ENCODE measurements at places on chromosomes 1 and 21.
A peak's percentile ranks its signal among the peaks of the same experiment; 100 is the strongest.

GRCh38 chr1:116832932-116833578 lies 76.7 kb upstream of the PTGFRN start:
- no peak for DNase-seq

DNA sequence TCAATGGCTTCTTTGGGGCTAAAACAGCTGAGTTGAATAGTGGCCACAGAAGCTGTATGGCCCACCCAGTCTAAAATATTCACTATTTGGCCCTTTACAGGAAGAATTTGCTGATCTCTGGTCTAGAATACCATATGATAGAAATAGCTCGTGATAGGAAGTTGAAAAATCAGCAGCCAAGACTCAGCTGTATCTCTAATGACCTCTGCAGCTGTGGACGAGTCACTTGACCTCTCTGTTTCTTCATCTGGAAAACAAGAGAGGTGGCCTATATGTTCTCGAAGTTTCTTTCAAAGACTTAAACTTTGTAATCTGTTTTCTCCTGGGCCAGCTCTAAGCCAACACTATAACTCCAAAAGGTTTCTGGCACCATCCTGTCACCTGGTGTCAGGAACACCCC lies 129.2 kb downstream of the ZBTB18 start:
- no peak for DNase-seq

- no peak for DNase-seq
Observed at GRCh38 chr21:29155118-29155932, 24.9 kb downstream of the MAP3K7CL start.

DNA sequence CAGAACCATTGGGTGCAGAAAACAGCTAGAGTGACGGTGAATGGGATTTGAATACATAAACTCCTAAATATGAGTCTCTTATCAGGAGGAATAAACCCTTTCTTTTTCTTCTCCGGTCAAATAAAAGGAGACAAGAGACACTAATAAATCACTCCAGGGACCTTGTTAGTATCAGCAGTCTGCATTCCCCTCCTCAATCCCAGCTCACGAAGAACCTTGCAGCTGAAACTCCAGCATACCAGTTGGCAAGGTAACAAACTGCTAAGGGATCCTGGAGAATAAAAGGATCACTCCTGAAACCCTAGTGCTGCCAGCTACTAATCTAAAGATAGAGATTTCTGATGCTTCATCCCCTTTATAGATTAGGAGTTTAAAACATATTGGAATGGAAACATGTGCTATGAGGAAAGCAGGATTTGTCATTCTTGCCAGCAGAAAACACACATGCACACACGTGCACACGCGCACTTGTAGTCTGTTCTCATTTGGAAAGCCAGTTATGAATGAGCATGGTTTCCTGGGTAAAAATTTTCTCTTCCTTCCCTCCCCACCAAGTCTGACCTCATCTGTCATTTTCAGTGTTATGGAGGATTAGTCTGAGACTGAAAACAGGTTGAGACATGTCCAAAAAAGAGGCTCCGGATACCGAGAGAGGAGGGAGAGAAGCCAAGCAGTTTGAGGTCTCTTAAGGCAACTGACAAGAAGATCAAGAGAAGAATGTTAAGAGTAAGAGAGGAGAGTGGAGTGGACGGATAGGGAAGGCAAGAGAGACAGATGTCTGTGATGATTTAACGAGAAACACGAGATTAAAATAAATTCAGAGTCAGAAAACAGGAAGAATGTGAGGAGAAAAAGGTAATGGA lies 10.9 kb downstream of the IER5 start:
- no peak for DNase-seq

DNA sequence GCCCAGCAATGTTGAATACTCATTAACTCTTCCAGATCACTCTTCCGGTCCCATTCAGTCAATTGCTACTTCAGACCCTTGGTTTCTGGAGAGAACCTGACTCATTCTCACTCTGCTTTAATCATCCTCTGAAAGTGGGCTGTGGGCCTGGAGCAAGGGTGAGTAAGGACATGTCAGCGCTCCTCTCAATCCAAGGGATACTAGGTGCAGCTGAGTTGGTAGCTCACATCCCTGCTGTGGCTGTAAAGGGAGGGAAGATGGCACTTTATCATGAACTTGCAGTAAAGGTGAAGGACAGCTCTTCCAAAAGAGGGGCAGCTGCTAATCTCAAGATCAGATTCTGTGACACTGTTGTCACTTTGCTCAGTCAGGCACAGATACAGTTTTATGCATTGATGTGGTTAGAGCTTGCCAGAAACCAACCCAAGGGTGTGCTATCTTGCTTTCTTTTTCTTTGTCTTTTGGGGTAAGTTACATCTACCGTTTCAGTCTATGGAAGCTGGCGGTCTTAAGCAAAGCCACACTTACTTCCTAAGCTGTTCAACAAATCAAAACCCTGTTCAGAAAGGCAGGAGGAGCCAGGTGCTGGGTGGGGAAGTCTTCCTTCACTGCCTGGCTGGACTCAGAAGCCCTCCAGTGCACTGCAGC lies 26.5 kb upstream of the NTPCR start:
- peak; percentile 41 for DNase-seq

DNA sequence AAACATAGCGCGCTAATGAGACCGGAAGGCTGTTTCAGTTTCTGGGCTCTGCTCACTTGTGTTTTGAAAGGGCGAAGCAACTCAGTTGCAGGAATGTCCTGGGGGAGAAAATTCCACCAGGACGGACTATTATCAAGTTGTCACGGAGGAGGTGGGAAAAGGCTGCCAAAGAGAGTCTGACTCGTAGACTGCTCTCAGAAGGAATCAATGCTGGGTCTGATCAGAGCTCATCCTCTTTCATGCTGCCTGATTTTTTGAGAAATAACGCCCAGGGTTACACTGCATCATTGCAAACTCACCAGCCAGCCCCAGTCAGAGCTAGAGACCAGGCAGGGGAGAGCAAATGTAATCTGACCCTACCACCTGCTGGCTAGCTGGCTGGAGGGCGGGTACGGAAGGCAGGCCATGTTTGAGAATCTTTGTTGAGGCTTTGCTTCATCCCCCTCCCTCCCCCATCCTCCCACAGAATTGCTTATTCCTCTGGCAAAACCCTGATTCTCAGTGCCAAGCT lies 36.4 kb upstream of the BCL9 start:
- DNase-seq, result no peak

GRCh38 chr1:206952171-206952570 lies 5.9 kb upstream of the PIGR start:
- DNase-seq, result no peak

DNA sequence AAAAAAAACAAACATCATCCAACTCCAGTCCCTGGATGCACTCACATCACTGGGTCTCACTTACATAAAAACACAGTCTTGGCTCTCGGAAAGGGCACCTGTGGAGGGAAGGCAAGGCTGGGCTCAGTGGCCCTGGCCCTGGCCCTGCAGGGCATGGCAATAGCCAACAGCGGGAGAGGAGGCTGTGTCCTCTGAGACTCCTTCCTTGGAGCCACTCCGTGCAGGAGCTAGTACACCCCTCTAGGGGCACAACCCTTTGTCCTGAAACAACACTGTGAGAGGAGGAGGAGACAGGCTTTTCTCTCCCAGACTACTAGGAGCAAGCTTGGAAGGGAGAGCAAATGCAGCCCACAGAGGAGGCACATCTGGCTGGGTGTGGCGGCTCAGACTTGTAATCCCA lies 28.0 kb downstream of the URB1 start:
- no peak for DNase-seq

DNA sequence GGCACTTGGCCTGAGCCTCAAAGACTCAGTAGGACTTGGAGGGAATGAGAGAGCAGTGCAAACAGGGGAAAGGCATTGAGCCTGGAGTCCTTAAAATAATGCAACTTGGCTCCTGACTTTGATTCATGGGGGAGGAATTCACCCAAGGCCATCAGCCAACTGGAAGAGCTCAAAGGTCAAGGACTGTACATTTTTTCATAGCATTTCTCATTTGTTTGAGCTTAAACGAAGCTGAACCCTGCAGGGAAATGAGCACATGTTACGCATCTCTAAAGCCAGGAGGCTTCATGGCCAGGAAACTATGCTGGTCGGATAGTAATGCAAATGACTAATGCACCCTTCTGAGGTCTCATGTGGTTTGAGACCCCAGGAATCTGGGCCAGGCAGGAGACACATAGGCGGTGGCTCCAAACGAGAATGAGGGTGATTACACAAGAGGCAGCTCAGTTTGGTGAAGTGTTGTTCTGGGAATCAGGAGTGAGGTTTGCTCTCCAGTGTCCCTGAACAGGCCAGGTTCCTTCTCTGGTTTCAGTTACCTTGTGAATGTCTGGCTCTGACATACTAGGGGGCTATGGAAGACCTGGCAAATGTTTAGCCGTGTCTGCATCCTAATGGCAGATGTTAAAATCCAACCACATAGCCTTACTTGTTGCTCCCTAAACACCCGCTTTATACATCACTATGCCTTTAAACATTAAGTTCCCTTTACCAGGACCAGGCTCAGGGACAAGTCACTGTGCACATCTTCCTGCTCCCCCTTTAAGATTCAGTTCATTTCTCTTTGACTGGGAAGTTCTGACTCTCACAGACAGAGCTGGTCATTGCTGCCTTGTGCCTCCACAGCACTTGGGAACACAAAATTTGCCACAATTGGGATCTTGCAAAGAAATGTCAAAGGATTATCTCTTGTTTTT lies 503.9 kb upstream of the USP24 start:
- DNase-seq, result no peak

GRCh38 chr1:242239398-242239797 lies 240.5 kb upstream of the MAP1LC3C start:
- no peak for DNase-seq

DNA sequence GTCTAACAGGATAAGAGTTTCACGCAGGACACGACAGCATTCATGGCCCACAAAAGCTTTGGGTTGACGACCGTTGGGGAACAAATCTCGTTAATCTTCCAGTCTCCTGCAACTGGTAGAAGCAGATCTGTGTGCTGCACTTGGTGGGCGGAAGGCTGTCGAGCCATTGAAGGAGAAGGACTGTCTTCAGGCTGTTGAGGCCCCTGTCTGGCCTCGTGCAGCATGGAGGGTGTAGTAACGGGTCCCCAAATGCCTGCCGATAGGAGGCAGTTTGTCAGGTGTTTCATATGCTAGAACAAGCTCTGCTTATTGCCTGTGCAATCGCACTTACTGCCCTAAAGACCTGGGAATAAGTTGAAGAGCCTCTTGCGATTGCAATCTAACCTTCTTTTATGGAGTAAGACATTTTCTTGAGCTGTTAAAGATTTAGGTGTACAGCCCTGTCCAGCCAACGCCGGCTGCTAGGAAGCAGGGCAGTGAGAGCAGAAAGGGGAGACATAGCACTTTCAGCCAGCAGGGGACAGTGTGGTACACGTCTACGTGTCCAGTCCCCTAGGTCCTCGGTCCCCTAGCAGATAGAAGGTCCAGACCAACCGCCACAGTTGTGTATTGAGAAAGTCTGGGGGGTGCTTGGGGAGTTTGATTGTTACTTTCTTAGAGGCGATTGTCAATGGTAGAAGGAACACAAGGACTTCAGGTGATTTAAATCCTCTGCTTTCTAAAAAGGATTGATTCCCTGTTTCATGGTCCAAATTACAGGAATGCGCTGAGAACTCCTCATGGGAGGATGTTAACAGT lies 102.3 kb upstream of the TMPRSS2 start:
- DNase-seq, result no peak

GRCh38 chr1:221620437-221621384 lies 121.2 kb downstream of the DUSP10 start:
- no peak for DNase-seq

GRCh38 chr1:107529511-107530149 lies 388.8 kb downstream of the NTNG1 start:
- no peak for DNase-seq

DNA sequence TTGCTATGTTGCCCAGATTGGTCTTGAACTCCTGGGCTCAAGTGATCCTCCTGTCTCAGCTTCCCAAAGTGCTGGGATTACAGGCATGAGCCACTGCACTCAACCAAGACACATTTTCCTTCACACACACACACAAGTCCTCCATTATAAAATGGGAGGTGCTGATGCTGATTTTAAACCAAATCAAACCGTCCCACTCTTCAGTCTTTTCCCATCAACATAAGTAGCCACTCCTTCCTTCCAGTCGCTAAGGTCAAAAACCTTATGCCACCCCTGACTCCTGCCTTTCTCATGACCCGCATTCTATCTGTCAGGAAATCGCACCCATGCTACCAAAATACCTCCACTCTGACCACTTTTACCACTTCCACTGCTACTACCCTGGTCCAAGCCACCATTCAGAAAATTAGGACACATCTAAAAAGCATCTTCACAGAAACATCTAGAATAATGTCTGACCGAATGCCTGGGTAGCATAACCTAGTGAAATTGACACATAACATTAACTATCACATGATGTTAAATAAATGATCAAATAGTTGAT lies 28.0 kb upstream of the IFNGR2 start:
- DNase-seq, result no peak

- DNase-seq, result no peak
Observed at GRCh38 chr1:19407494-19408096, 77.7 kb downstream of the CAPZB start.

- no peak for DNase-seq
Observed at GRCh38 chr1:241424480-241424971, 67.5 kb upstream of the RGS7 start.

GRCh38 chr1:74729741-74730478 lies 2.9 kb downstream of the CRYZ start:
- DNase-seq, result no peak

GRCh38 chr1:245923215-245923614 lies 583.9 kb downstream of the SMYD3 start:
- no peak for DNase-seq

- DNase-seq, result no peak
Observed at GRCh38 chr1:15426492-15427279, 11.6 kb upstream of the CTRC start.

GRCh38 chr1:69312055-69312732 lies 255.5 kb upstream of the LRRC7 start:
- DNase-seq, result no peak

- no peak for DNase-seq
Observed at GRCh38 chr1:25744140-25744581, 55.8 kb upstream of the SELENON start.
